Activated naive CD4-positive, alpha-beta T cell (primary cell): ENCODE measurements at places on chromosomes 7 and 10.

DNA sequence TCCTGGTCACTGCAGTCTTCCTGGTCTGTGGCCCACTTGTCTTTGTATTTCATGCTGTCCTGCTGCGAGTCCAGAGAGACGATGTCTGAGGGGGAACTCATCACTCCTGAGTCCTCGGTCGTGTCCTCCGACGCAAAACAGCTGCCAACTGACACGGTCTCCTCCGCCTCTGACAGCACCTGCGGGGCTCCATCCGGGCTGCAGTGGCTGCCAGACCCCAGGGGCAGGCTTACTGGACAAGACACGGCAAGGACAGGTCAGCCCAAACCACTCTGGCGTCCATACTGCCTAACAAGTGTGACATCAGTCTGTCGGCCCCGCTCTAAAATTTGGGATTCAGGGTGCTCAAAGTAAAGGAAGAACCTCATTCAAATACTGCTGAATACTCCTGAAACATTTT is 260.8 kb upstream of the GRB10 start:
- no peak for DNase-seq

DNA sequence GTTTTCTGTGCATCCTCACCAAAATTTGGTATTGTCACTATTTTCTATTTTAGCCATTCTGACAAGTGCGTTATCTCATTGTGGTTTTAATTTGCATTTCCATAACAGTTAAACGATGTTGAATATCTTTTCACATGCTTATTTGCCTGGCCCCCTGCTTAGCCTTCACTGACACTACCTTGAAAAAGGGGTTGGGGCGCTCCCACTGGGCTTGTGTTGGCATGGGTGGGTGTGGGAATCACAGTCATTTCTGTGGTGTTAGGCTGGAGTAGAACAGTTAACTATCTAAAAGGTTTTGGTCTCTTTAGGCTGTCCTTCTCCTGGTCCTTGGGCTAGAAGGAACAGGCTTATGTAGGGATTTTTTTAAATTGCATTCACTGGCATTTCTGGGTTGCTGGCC is 72.2 kb upstream of the TMEM140 start:
- no peak for DNase-seq

- DNase-seq, result no peak
These were observed 10.0 kb upstream of the CRYGN start for GRCh38 chr7:151449990-151450389.

- DNase-seq, result no peak
These were observed 90.3 kb downstream of the SRPK2 start for GRCh38 chr7:105298439-105298894.

DNA sequence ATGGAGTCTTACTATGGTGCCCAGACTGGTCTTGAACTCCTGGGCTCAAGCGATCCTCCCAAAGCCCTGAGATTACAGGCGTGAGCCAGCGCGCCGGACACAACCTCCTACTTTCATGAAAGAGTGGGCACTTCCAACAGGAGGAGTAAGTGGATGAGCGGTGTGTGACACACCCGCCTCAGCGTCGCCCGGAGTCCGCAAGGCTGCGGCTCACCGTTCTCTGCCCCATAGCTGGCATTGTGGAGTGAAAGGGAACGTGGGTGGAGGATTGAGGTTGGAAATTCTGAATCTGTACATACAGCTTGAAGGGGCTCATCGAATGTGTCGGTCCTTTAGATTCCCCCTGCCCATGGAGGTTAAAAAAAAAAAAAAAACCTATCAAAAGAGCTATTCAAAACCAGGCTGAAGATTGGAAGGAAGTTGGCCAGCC is 524 bp upstream of the PRXL2A start:
- DNase-seq, result no peak

DNA sequence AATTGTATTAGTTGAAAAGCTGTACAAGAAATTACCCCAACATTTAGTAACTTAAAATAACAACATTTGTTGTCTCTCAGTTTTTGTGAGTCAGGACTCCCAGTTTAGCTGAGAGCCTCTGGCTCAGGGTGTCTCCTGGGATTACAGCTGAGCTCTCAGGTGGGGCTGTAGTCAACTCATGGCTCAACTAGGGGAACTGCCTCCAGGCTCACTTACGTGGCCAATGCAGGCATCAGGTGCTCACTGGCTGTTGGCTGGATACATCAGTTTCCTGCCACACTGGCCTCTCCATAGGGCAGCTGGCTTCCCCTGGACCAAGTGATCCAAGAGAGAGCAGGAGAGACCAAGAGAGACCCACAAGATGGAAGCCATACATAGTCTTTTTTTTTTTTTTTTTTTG is 17.5 kb downstream of the CCNY start:
- DNase-seq, result no peak

GRCh38 chr10:43162604-43163003 is 24.4 kb downstream of the CSGALNACT2 start:
- no peak for DNase-seq

- DNase-seq, result no peak
These were observed 117.3 kb downstream of the PRKAG2 start for GRCh38 chr7:151759591-151760042.

DNA sequence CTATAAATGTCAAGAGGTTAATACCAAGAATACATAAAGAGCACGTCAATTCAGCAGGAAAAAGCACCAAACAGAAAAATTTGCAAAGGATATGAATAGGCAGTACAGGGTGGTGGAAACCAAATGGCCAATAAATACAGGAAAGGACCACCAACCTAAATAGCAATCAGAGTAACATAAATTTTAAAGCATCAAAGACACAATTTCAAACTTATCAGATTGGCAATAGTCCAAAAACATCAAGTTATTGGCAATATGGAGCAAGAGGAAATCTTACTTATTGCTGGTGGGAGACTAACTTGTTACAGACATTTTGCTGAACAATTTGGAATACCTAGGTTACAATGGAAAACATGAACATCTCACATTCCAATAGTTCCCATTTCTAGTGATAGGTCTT is 24.1 kb downstream of the SYPL1 start:
- no peak for DNase-seq

DNA sequence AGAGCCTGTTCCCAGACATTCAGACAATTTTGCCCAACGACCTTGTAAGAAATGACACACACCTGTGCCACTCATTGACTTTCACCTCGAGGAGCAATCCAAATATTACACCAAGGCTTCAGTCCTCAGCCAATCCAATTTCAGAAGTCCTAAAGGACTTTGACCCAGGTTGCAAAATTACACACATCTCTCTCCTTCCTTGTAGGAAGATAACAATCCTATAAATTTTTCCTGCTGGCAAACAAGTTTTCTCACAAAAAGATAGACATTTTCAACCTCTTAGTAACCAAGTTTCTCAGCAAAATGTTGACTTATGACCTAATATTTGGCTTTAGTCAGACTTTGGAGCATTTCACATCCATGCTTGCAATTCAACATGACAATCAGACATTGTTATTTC is 745.0 kb downstream of the GRID1 start:
- no peak for DNase-seq

GRCh38 chr7:156218544-156219306 is 406.5 kb upstream of the SHH start:
- no peak for DNase-seq

GRCh38 chr7:151844071-151844824 is 32.7 kb downstream of the PRKAG2 start:
- no peak for DNase-seq

DNA sequence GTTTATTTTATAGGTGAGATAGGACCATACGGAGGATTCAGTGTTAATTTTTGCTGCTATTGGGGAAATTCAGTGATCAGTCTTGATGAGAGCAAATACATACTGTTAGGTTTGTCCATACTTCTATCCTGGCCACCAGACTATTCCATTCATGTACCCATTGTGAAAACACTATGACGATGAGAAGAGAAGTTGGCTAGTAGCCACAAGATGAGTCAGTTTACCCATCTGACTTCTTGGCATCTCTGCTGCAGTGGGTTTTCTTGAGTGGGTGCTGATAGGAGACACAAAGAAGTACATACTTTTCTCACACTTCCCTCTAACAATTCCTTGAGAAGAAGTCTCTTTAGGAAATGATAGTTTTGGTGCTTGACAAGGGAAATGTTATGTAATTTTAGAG is 133.1 kb downstream of the TFPI2 start:
- DNase-seq, result no peak

GRCh38 chr7:121085922-121086321 is 97.4 kb downstream of the CPED1 start:
- DNase-seq, result no peak

GRCh38 chr7:266851-267840 is 22.8 kb upstream of the FOXL3 start:
- no peak for DNase-seq

GRCh38 chr10:77045085-77045484 is 592.5 kb downstream of the KCNMA1 start:
- no peak for DNase-seq

DNA sequence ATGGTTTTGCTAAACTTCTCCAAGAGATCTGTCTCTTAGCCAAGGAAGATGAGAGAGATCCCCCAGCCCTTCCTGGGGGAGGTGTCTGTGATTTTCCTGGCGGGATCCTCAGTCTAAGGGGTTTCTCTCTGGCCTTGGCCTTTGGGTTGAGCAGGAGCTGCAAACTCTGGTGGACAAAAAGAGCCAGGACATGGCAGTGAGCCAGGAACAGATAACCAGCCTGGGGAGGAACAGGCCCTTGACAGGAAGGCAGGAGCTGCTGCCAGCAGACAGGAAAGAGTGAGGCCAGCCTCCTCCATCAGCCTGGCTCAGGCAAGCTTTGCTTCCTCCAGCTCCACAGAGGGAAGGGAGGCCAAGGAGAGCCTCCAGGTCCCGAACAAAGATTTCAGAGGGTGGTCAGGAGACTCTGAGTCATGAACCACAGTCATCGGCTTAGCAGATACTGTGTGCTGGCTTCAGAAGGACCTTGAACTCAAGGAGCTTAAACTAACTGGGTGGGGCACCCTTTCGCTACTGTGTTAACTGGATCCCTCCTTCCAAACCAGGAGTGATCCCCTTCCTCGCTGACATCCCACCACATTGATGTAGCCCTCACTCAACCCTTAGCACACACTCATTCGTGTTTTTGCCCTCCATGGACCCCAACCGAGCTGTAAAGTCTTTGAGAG is 34.7 kb downstream of the DDIT4 start:
- no peak for DNase-seq

GRCh38 chr10:132504501-132505272 is 32.9 kb upstream of the INPP5A start:
- DNase-seq, result no peak

DNA sequence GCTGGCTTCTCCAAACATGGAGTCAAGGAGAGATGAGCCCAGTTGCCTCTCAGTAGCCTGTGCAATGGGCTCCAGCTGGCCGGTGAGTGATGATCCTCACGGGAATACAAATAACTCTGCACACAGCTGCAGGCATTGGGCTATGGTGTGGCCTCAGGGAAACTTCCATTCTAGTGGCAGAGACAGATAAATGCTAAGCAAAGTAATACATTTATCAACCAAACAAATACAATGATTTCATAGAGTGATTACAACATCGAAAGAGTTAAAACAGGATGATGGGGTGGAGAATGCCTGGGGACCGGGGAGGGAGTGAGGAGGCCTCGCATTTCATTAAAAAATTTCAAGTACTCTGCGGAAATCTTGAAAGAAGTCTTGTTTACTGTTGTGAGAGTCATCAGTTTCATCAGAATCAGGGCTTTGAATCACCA is 15.0 kb upstream of the AKR1B1 start:
- no peak for DNase-seq

DNA sequence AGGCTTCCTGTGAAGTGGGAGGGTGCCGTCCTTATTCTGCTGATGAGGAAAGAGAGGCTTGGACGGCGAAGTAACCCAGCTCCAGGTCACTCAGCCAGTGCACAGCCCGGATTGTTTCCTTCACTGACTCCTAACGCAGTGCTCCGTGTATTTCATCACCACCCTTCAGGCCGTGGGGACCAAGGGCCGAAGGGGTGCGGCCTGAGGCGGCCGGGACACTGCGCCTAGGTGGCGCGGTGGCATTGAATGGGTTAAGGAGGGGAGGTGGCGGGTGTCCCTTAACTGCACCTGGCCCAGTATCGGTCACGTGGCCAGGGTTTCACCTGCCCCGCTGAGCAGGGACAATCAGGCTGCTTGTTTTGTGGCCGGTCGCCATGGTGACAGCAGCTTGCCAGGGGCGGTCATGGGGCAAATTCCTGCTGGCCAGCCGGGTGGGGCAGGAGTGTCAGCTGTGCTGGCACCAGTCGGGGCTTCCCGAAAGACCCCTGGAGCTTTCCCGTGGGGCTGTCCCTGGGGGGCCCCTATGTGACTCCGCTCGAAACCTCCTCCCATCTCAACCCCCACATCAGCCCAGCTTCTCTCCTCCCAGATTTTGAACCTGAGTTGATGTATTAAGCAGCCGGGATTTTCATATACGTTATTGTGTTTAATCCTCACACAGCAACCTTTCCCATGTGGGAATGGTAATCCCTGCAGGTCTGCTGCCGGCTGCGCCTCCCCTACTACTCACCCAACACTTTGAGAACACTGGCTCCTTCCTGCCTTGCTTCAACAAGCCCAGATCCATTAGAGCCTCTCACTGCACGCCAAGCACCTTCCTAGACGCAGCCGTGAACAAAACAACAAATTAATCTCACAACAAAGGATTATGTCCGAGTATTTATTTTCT is 4.4 kb upstream of the ABHD11 start:
- DNase-seq, result no peak
